ENCODE measurements at places on chromosomes 3 and 15. TPM values are rescaled to one million over a fixed set of nuclear protein-coding genes. Genes with fewer than 3 reads are reported as not detected.

Gene PLA2G4D
- polyA plus RNA-seq, result not detected

Gene LDHAL6B
- polyA plus RNA-seq, result not detected

DNA sequence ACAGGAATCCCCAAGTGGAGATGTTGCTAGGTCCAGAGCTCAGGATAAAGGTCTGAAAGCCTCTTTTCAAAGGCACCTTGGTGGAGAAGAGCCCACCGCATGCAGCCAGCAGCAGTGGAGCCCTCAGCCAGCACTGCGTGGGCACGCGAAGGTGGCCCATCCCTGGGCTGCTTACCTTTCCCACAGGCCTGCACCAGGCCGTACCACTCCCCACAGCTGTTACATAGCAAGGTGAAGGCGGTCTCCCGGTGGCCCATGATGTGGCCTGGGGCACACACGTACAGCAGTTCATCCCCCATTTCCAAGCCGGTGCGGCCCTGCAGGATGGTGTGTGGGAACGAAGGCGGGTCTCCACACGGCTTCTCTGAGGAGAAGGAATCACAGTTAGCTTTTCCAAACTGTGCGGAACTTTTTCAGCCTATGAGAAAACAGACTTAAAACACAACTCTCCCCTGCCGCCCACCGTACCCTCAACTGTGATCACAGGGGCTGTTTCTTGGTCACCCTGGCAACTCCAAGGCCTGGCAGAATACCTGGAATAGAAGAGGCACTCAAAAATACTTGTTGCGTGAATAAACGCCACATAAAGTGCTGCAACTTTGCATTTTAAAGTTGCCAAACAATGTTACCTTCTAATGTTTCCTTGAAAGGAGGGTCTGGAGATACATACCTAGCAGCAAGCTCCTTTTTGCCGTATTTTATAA lies 43.7 kb downstream of the SUSD5 start:
- DNase-seq, result no peak

Gene PTPRG
- polyA plus RNA-seq, result not detected

Gene DNAH12
- polyA plus RNA-seq, result not detected

- no peak for DNase-seq
These were observed 52.3 kb downstream of the EPHB1 start for GRCh38 chr3:134847349-134847748.

Gene SERPINI2
- polyA plus RNA-seq, result not detected

DNA sequence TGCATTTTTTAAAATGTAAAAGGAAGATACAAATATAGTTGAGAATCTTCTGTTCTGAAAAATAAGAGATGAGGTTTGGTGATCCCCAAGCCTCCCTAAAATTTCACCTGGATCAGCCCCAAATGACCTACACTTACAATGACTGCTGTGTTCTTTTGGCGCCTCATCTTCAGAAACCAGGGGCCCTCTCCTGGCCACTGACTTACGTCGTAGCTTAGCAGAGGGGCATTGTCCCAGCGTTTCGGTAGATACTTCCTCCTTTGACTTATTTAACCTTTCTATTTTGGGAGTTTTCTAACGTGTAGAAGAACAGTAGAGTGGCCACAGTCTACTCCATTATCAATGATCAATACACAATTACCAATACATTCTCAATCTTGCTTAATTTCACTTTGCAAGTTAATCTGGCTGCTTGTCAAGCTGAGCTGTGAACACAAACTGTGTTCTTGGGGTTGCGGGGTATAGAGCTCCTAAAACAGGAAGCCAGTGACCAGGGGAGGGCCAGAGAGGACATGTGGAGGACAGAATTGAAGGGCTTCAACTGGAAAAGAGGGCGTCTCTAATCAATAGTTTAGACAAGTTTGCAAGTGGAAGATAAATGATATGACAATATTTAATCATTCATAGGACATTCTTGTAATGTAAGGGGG lies 419.5 kb downstream of the LPP start:
- DNase-seq, result no peak

Gene ALG1L2
- 0.43 TPM for polyA plus RNA-seq

DNA sequence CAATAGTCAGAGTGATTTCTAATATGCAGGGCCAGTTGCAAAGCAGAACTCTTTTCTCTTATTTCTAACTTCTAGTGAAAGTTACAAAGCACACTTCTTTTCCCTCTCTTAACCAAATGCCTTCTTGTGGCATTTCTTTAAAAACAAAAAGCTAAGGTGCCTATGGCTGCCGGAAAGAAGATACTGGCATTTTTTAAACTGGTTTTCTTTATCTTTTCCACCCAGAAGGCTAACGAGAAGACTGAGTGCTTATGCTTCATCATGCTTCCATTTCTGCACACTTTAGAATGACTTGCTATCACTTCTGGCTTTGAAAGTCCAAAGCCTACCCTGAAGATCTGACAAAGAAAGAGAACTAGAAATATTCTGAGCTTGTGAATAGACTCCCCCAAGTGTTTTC lies 141.3 kb downstream of the P2RY1 start:
- no peak for DNase-seq

All from CD8-positive, alpha-beta memory T cell (primary cell).